ENCODE measurements at places on chromosomes 6 and 20.

DNA sequence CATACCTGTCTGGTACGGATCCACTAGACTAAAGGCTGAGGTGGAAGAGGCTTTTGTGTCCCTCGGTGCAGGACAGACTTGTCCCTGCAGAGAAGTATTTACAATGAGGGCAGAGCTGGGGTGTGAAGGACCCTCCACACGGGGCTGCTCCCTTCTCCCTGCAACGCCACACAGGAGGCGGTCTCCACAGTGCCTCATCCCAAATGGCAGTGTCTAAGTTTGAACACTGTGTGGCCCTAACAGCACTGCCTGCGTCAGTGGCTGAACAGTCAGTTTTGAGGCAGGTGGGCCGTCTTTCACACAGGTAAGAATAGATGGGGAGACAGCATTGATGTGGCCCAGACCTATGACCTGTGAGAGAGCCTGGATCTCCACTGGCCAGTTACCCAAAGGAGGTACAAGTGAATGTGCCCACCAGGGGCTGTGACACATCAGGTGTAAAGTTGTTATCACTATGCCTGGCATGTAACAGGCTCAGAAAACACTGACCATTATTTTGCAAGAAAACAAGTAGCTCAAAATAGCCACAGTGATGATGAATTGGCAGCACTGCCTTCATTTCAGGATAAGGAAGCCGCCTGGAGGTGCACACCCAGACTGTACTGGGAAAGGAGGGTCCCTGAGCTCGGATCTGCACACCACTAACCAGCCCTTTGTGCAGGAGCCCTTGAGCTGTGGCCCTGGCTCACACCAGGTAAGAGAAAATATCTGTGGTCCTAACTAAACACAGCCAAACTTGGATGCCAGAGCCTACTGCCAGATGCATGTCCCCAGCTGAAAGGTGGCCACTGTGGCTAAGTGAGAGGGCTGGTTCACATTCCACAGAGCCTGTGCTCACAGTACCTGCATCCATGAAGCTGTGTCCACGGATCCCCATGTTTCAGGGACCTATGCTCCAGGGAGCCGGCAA is 246.7 kb downstream of the DLL1 start:
- DNase-seq: no peak
- peaks cover under 1% of the 10 kb centered on the region for H3K4me1 ChIP-seq
- H3K27me3 ChIP-seq: no peaks in the 10 kb centered on the region
- H3K36me3 ChIP-seq: no peaks in the 10 kb centered on the region
- H3K27ac ChIP-seq: no peak overlapping the region

GRCh38 chr6:57254055-57254717 is 32.1 kb upstream of the RAB23 start:
- H3K4me1 ChIP-seq: peaks cover 9% of the 10 kb centered on the region
- H3K27ac ChIP-seq: no peak overlapping the region
- no peaks in the 10 kb centered on the region for H3K27me3 ChIP-seq
- no peaks in the 10 kb centered on the region for H3K36me3 ChIP-seq

DNA sequence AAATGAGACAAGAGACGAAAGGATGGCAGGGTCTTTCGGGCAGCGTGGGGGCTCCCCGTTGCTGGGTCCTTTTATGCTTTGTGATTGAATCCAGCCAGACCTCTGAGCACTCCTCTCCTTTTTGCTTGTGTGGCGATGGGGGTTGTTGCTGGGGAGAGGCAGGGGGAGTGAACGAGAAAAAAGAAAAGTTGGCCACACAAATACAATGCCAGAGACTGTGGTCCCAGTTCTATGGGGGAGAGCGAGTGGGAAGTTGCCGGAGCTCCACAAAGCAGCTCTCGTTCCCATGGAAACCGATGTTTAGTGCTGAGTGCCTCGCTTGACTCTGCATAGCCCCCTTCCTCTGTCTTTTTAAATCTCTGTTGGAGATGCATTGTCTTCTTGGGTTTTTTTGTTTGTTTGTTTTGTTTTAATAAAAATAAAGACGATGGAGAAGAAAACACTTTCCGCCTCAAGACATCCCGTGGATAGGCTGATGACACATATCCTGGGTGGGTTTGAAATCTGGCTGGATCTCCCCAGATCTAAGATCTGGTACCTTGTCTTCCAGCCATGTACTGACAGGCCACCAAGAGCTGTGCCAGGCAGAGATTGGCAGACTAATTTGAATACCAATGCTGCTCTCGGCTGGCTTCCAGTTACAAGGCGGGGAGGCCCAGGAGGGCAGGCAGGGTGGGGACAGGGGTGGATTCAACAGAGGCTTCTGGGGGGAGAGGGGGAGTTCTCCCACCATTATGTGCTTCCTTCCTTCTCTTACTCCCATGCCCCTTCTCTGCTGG is 529.3 kb downstream of the QKI start:
- H3K27me3 ChIP-seq: no peaks in the 10 kb centered on the region
- H3K36me3 ChIP-seq: no peaks in the 10 kb centered on the region
- H3K4me3 ChIP-seq: no peak overlapping the region
- peak; percentile 48 for DNase-seq
- H3K4me1 ChIP-seq: peaks cover 2% of the 10 kb centered on the region
- H3K27ac ChIP-seq: no peak overlapping the region

GRCh38 chr20:60658681-60659080 is 593.4 kb upstream of the CDH4 start:
- H3K27ac ChIP-seq: no peak overlapping the region
- no peak overlapping the region for H3K4me3 ChIP-seq
- DNase-seq: no peak

DNA sequence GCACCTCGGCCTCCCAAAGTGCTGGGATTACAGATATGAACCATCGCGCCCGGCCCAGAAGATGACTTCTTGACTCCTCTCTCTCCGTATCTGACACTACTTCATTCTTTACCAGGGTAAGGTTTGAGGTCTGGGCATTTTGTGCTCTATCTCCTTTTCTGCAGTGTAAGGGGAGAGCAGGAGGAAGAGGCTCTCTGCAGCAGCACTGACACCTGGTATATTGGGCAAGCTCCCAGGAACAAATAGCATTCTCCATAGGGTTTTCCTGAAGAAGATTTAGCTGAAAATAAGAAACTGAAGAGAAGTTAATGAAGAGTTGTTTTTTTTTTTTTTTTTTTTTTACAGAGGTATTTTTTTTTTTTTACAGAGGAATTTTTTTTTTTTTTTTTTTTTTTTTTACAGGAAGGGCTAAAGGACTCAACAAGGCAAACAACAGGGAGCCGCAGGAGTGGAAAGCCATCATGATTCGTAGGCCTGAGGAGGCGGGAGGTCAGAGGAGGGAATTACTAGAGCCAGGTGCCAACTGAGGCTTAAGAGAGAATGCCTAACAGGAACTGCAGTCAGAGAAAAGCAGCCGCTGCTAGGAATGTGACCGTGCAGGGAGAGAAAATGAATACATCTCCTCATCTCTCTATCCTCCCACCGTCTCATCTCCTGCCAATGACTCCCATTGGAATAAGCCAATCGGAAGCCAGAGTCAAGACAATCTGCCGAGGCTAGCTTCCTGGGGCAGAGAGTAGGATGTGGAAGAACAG is 34.7 kb upstream of the ADGRF4 start:
- H3K27ac ChIP-seq: no peak overlapping the region
- no peaks in the 10 kb centered on the region for H3K27me3 ChIP-seq
- H3K4me3 ChIP-seq: no peak overlapping the region
- no peaks in the 10 kb centered on the region for H3K36me3 ChIP-seq
- H3K4me1 ChIP-seq: no peaks in the 10 kb centered on the region

GRCh38 chr6:45445749-45446549 is 68.2 kb upstream of the SUPT3H start:
- H3K27ac ChIP-seq: peak overlapping the region; percentile 71
- peaks cover 29% of the 10 kb centered on the region for H3K4me1 ChIP-seq
- H3K36me3 ChIP-seq: no peaks in the 10 kb centered on the region
- DNase-seq: peak; percentile 98

GRCh38 chr6:149701714-149702113 is 16.2 kb downstream of the LATS1 start:
- H3K27ac ChIP-seq: peak overlapping the region; percentile 43
- no peak overlapping the region for H3K4me3 ChIP-seq
- no peaks in the 10 kb centered on the region for H3K36me3 ChIP-seq
- DNase-seq: peak; percentile 47
- H3K27me3 ChIP-seq: no peaks in the 10 kb centered on the region

DNA sequence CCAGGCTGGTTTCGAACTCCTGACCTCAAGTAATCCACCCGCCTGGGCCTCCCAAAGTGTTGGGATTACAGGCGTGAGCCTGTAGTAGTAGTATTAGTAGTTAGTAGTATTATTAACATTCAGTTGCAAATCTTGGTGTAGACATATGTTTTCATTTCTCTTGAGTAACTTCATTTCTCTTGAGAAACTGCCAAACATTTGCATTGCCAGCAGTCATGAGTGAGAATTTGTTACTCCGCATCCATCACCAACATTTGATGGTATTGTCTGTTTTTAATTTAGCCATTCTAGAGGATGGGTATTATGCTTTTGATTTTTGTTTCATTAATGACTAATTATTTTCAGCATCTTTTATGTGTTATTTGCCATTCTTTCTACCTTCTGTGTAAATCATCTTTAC is 1.5 kb upstream of the ERVFRD-1 start:
- DNase-seq: no peak
- no peaks in the 10 kb centered on the region for H3K4me1 ChIP-seq
- H3K36me3 ChIP-seq: no peaks in the 10 kb centered on the region
- H3K27me3 ChIP-seq: no peaks in the 10 kb centered on the region
- no peak overlapping the region for H3K27ac ChIP-seq

GRCh38 chr6:56953597-56954402 is 1.1 kb upstream of the BEND6 start:
- no peaks in the 10 kb centered on the region for H3K27me3 ChIP-seq
- peak overlapping the region; percentile 99 for H3K27ac ChIP-seq
- peak overlapping the region; percentile 97 for H3K4me3 ChIP-seq
- peak; percentile 35 for DNase-seq
- no peaks in the 10 kb centered on the region for H3K36me3 ChIP-seq

DNA sequence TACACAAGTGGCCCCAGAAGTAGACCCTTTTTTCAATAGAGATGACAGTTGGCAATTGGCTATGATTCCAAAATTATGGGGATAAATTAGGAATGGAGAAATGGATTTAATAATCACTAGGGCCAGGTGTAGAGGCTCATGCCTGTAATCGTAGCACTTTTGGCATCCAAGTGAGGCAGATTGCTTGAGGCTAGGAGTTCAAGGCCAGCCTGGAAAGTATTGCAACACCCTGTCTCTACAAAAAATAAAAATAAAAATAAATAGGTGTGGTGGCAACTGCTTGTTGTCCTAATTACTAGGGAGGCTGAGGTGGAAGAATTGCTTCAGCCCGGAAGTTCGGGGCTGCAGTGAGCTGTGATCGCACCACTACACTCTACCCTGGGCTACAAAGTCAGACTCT is 60.0 kb downstream of the BMP2 start:
- H3K36me3 ChIP-seq: no peaks in the 10 kb centered on the region
- H3K27me3 ChIP-seq: no peaks in the 10 kb centered on the region
- H3K4me3 ChIP-seq: no peak overlapping the region
- H3K27ac ChIP-seq: no peak overlapping the region
- H3K4me1 ChIP-seq: no peaks in the 10 kb centered on the region
- DNase-seq: no peak

DNA sequence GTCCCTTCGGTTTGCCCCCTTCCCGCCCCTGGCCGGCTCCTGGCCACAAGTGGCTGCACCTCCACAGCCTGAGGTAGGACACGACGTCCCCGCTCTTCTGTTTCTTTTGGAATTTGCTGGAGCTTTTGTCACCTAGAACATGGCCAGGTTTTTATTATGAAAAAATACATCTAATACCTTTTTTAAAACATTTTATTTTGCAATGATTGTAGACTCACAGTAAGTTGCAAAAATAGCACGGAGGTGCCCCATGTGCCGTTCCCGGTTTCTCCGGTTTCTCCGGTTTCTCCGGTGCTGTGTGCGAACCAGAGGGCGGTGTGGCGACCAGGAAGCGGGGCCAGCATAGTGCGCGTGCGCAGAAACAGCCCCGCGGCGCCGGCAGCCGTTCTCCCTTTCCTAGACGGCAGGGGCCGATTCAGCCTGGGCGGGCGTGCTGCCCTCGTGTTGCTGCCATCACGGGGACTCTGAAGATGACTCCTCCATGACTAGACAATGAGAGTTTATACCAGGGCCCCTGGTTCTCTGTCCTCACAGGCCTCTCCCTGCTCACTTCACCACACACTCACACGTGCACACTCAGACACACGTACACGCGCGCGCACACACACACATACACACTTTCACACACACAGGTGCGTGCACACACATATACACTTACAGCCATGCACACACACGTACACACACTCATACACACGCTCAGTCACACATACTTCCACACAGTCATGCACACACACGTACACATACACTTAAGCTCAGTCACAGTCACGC is 102.1 kb downstream of the TMEM242 start:
- H3K36me3 ChIP-seq: no peaks in the 10 kb centered on the region
- DNase-seq: peak; percentile 59
- peak overlapping the region; percentile 27 for H3K4me3 ChIP-seq
- no peak overlapping the region for H3K27ac ChIP-seq
- H3K27me3 ChIP-seq: no peaks in the 10 kb centered on the region
- peaks cover 2% of the 10 kb centered on the region for H3K4me1 ChIP-seq

GRCh38 chr20:18543932-18544331 is 23.3 kb upstream of the SMIM26 start:
- H3K4me3 ChIP-seq: no peak overlapping the region
- DNase-seq: no peak
- no peaks in the 10 kb centered on the region for H3K27me3 ChIP-seq
- peaks cover 11% of the 10 kb centered on the region for H3K36me3 ChIP-seq
- no peak overlapping the region for H3K27ac ChIP-seq

GRCh38 chr6:1296079-1296478 is 15.8 kb upstream of the FOXQ1 start:
- no peaks in the 10 kb centered on the region for H3K4me1 ChIP-seq
- no peak for DNase-seq
- H3K4me3 ChIP-seq: no peak overlapping the region
- H3K27ac ChIP-seq: no peak overlapping the region

GRCh38 chr6:105675715-105676397 is 273.0 kb upstream of the PREP start:
- no peaks in the 10 kb centered on the region for H3K36me3 ChIP-seq
- peak; percentile 76 for DNase-seq
- no peak overlapping the region for H3K27ac ChIP-seq

- no peaks in the 10 kb centered on the region for H3K36me3 ChIP-seq
- H3K4me3 ChIP-seq: no peak overlapping the region
- H3K27me3 ChIP-seq: peaks cover 4% of the 10 kb centered on the region
- no peak for DNase-seq
- peaks cover 4% of the 10 kb centered on the region for H3K4me1 ChIP-seq
- no peak overlapping the region for H3K27ac ChIP-seq
These were observed 56.5 kb upstream of the SIRPA start for GRCh38 chr20:1838556-1839279.

GRCh38 chr20:41135187-41135887 is 2.0 kb upstream of the PLCG1 start:
- H3K4me1 ChIP-seq: peaks cover 10% of the 10 kb centered on the region
- no peak overlapping the region for H3K27ac ChIP-seq
- no peaks in the 10 kb centered on the region for H3K27me3 ChIP-seq
- H3K4me3 ChIP-seq: no peak overlapping the region
- DNase-seq: no peak

- no peak overlapping the region for H3K27ac ChIP-seq
- H3K27me3 ChIP-seq: no peaks in the 10 kb centered on the region
- H3K4me1 ChIP-seq: no peaks in the 10 kb centered on the region
- H3K36me3 ChIP-seq: no peaks in the 10 kb centered on the region
- H3K4me3 ChIP-seq: no peak overlapping the region
- no peak for DNase-seq
These were observed 144.6 kb upstream of the AFDN start for GRCh38 chr6:167682125-167682524.

GRCh38 chr6:36331381-36331780 is 5.3 kb downstream of the BNIP5 start:
- H3K4me3 ChIP-seq: no peak overlapping the region
- no peak overlapping the region for H3K27ac ChIP-seq
- H3K27me3 ChIP-seq: peaks cover 49% of the 10 kb centered on the region
- no peak for DNase-seq
- H3K36me3 ChIP-seq: no peaks in the 10 kb centered on the region

All from fibroblast of lung (primary cell).